ENCODE measurements at places on chromosomes 11 and 22.

DNA sequence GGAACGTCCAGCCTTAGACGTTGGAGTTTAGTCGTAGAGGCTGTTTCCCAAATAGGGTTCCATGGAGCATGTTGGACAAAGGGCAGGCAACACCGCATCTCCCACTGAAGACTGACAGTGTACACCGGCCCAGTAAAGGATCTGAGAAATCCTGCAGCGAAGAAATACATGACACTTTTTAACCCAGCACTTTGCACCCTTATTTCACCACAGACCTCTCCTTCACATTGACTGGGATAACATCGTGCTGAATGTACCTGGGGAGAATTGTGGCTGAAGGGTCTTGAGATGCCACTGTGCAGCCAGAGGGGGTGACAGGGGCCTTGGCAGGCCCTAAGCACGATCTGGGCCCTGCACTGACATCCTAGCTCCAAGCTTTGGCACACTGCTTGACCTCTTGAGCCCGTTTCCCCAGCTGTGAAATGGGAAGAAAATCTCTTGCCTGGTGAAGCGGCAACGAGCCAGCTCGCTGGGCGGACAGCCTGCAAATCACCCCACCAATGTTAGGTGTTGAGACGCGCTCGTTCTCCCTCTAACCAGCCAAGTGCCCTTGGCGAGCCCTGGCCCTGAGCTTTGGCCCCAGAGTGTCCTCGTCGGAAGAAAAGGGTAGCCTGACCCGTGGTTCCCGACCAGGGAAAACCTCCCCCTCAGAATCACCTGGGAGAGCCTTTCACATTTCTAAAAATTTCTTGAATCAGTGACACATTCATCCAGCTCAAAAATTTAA lies 13.4 kb downstream of the CD5 start:
- no peak for DNase-seq

DNA sequence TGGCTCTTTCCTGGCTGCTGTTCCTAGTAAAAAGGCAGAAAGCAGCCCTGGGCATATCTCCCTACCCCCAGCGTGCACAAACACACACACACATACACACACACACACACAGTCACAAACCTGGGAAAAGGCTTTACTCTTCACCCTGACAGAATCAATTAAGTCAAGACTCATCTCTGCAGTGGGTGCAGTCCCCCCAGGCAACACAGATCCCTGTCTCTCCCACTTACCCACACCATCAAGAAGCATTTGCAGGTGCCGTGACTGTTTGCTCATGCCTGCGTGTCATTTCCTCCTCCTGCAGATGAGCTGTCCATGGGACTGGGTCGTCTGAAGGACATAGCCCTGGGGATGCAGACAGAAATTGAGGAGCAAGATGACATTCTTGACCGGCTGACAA lies 28.6 kb downstream of the SNAP29 start:
- no peak for DNase-seq

DNA sequence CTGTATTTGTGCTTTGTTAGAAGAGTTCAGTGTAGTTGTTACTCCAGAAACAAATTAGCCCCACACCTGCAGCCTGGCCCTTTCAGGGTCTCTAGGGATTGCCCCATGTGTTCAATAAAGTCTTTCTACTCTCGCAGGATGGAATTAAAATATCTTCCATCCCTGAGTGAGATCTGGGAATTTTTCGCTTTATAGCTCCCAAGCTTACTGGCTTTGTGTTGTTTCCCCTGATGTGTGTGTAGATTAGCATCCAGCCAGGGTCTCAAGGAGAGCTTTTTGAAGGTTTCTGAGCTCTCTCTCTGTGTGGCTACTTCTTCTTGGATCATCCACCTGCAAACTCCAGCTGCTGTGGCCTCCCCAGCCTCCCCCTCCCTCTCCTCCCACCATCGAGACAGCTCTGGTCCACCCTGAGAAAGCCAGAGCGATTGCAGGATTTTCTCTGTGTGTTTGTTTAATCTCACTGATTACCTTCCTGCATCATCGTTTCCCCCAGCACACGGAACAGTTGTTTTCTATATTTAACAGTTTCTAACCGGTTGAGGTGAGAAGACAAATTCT lies 553.5 kb downstream of the TBC1D22A start:
- no peak for DNase-seq

DNA sequence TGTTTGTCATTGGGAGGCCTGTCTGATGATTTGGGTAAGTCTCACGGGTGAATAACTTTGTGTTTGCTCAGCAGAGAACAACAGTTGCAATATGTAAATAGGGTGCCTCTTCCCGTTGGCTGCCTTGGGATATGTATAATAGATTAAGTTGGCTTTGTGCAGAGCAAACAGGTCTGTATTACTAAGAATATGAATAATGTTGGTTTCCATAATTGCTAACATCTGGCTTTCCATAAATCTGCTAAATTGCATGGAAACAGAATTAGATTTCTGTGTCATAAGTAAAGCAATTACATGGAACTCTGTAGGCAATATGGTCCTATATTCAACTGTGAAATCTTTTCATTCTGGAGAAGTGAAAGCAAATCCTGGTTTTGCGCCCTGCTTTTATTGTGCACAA lies 636.0 kb upstream of the ANO5 start:
- DNase-seq, result no peak

- DNase-seq, result no peak
These were observed 380.1 kb downstream of the METTL15 start for GRCh38 chr11:28488336-28488735.

GRCh38 chr11:30585125-30585891 lies 845 bp downstream of the MPPED2 start:
- no peak for DNase-seq

DNA sequence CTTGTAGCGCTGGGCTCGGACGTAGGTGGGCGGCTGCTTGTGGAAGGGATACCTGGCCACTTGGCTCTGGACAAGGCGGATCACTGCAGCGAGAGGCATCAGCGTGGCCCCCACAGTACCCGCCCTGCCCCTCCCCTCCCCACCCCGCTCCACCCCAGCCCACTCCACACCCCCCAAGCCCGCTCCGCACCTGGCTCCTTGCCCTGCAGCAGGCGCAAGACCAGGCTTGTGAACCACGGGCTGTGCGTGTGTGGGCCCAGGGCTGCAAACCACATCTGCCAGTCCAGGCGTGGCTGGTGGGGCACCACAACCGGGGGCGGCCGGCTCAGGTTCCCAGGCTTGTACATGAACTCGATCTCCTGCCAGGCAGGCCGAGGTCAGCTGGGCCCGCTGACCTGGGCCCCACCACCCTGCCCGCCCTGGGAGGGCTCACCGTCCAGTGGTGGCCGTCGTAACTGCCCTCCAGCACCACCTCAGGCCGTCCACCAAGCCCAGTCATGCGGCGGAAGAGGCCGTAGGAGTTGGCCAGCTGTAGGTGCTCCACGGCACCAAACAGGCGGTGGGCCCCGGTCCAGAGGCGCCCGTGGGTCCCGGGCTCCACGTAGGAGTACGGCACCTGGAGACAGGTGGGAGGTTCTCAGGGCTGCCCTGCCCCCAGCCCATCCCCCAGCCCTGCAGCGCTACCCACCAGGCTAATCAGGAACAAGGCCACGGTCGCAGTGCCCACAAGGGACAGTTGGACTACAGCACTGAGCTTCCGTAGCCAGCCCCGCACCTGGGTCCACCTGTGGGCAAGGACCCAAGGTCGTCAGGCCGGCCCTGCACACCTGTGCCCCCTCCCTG lies 2.9 kb downstream of the LMF2 start:
- DNase-seq, result no peak

DNA sequence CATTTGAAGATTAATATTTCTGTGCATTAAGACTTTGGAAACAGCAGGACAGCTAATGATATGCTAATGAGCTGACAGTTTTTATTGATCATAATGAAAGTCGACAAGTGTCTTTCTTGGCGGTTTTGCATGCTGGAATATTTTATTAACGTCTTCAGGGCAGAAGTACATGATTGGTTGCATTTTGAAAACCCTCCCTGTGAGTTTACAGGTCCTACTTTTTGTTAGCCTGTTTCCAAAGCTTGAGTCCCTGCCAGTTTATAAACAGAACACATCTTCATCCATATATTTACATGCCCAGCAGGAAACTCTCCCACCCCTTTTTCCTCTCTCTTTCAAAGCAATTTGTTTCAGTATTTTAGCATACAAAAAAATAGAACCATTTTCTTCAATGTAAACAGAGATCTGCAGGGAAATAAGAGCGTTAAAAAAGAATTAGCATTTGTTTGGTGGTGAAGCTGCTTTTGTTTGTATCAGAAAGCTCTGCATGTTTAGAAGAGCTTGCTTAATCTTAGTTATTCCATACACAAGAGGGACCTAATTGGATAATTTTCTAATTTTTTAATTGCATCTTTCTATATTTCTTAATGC lies 243.6 kb downstream of the NELL1 start:
- DNase-seq, result no peak

- no peak for DNase-seq
These were observed 9.2 kb downstream of the HRAS start for GRCh38 chr11:526192-526591.

DNA sequence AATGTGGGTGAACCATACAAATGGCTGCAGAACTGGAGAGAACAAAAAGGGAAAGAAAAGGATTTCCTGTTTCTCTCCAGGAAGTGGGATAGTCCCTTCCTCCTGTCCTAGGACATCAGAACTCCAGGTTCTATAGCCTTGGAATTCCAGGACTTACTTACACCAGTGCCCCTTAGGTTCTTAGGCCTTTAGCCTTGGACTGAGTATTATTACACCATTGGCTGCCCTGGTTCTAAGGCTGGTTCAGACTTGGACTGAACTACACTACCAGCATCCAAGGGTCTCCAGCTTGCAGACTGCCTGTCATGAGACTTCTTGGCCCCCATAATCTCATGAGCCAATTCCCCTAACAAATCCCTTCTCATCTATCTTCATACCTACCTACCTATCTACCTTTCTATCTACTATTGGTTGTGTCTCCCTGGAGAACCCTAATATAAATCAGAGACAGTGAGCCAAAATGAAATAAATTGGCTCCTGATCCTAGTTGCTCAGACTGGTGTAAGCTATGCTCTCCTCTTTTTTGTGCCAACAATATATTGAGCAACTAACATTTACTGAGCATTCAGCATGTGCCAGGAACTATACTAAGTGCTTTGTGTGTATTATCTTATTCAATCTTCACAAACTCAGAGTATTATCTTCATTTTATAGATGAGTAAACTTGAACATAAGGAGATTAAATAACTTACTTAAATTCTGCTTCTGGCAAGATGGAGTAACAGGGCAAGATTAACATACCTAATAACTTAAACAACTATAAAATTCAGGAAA lies 303.7 kb downstream of the TTC28 start:
- DNase-seq, result no peak

DNA sequence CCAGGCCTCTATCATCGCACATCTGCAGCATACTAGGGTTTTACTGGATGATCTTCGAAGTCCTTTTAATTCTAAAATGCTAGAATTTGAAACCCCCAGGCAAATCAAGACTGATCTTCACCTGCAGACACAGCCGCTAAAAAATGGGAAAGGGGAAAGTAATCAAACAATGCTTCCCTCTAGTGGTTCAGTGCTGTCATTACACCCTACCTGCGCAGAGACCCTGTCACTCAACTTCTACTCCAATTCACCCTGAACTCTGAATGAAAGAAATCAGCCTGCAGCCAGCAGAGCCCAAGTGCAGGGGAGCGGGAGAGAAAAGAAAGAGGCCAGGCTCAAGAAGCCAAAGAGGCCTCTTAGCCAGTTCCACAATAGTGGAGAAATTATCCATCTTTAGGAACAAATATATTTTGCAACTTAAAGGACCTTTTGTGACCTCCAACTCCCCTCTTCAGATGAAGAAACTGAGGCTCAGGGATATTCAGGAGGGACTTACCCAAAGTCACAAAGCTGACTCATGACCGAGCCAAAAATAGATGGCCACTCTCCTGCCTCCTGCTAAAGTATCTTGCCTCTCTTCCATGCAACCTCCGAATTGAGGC lies 33.0 kb downstream of the SERGEF start:
- no peak for DNase-seq

- DNase-seq, result no peak
These were observed 51.1 kb upstream of the THY1 start for GRCh38 chr11:119473901-119474681.

GRCh38 chr11:13384908-13385640 lies 77.9 kb downstream of the BTBD10 start:
- no peak for DNase-seq

GRCh38 chr22:33329398-33329797 lies 271.2 kb upstream of the SYN3 start:
- DNase-seq, result no peak

- DNase-seq, result no peak
These were observed 7.6 kb downstream of the POU2AF2 start for GRCh38 chr11:111253131-111253530.

DNA sequence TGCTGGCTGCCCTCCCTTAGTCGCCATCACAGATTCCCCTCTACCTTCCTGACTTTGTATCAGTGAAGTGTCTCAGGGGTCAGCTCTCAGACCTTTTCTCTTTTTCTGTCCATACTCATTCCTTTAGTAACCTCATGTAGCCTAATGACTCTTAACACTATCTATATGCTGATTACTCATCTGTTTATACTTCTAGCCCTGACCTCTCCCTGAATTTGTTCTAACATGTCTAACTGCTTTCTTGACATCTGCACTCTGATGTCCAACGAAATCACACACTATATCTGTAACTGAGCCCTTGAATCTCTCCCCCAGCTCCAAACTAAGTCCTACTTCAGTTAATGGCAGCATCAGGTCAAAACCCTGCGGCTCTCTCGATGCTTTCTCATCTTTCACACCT lies 135.8 kb upstream of the TIMP3 start:
- no peak for DNase-seq

GRCh38 chr11:119378851-119379465 lies 2.5 kb downstream of the USP2 start:
- no peak for DNase-seq

DNA sequence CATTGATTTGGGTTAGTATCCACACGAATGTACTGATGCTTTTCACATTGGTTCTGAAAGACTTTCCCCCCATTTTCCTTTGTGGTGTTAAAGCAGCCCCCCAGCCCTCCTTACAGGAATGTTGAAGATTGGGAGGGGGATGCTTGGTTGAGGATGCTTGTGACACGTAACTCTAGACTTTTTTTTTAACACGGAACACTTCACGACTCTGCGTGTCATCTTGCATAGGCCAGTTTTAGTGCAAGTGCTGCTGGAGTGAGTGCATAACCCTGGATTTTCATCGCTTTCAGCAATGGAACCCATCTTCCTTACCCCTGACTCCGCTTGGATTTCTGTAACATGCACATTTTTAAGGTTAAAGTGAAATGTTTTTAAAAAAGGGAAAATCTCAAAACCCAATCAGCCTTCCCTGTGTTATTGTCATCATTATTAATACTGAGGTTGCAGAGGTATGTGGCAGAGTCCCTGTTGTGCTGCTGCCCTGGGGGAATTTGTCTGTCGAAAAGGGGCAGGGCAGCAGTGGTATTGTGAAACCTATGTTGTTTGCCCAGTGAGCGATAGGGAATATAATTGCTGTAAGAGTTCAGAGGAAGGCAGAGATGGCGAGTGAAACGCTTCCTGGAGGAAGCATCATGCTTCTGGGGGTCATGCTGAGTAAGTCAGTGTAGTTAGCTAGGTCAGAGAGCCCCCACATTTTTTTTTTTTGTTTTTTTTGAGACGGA lies 12.1 kb downstream of the CECR2 start:
- no peak for DNase-seq

GRCh38 chr11:126165757-126166156 lies 45.7 kb downstream of the RPUSD4 start:
- no peak for DNase-seq

GRCh38 chr11:8689726-8690255 lies 7.2 kb downstream of the RPL27A start:
- no peak for DNase-seq

GRCh38 chr11:116053548-116053919 lies 549.3 kb upstream of the CADM1 start:
- no peak for DNase-seq
